Dorsolateral prefrontal cortex (tissue), 122 donors: ENCODE measurements at places on chromosomes 7 and 10. TPM values are rescaled to one million over a fixed set of nuclear protein-coding genes. Genes with fewer than 3 reads are reported as not detected.

Gene GSTO2
- 13.2 TPM for total RNA-seq

Gene CYP3A4
- total RNA-seq: not detected

Gene SNX13
- total RNA-seq: 63.6 TPM

Gene CCDC126
- total RNA-seq: 14.0 TPM

Gene NXPH1
- 12.8 TPM for total RNA-seq

Gene PDK4
- total RNA-seq: 102 TPM
